ENCODE measurements at places on chromosomes 3 and 15. TPM values are rescaled to one million over a fixed set of nuclear protein-coding genes. Genes with fewer than 3 reads are reported as not detected.

The ACOX2 gene
- 1.8 TPM for total RNA-seq

The PHC3 gene
- 11.1 TPM for total RNA-seq

The GP9 gene
- total RNA-seq, result not detected

The TGM5 gene
- not detected for total RNA-seq

The CHRM5 gene
- not detected for total RNA-seq

The CXCR6 gene
- not detected for total RNA-seq

The CNTN4 gene
- total RNA-seq, result not detected

The TRH gene
- total RNA-seq, result not detected

The PRSS50 gene
- total RNA-seq, result not detected

The DNAJA4 gene
- total RNA-seq, result 4.7 TPM

The MYO1E gene
- 117 TPM for total RNA-seq

The ITGA11 gene
- 0.20 TPM for total RNA-seq

The POTEB2 gene
- total RNA-seq, result not detected

The AGTR1 gene
- total RNA-seq, result not detected

The IL5RA gene
- total RNA-seq, result not detected

The B4GALT4 gene
- total RNA-seq, result 5.5 TPM

The TIMP4 gene
- total RNA-seq, result 0.07 TPM

The CISH gene
- 0.28 TPM for total RNA-seq

The PIAS1 gene
- total RNA-seq, result 8.1 TPM

The SLC38A3 gene
- total RNA-seq, result not detected

The GCNT3 gene
- total RNA-seq, result 0.14 TPM

The PLCH1 gene
- 0.04 TPM for total RNA-seq

The SMCO1 gene
- not detected for total RNA-seq

The RYR3 gene
- total RNA-seq, result under 0.01 TPM

The TRIM71 gene
- not detected for total RNA-seq

The PCSK6 gene
- total RNA-seq, result 0.26 TPM

The PRKCI gene
- 39.5 TPM for total RNA-seq

The ZNF385D gene
- total RNA-seq, result 0.79 TPM

The GXYLT2 gene
- total RNA-seq, result 0.40 TPM

The AHSG gene
- total RNA-seq, result not detected

The MRPS25 gene
- 46.4 TPM for total RNA-seq

The ANKRD28 gene
- total RNA-seq, result 129 TPM

The SRGAP3 gene
- total RNA-seq, result not detected

The TARS3 gene
- total RNA-seq, result 6.8 TPM

The ABI3BP gene
- 14.5 TPM for total RNA-seq

The CHST13 gene
- not detected for total RNA-seq

The ZBTB47 gene
- 17.3 TPM for total RNA-seq

The IMPDH2 gene
- total RNA-seq, result 465 TPM

The GTF2E1 gene
- total RNA-seq, result 42.2 TPM

The ALDH1L1 gene
- not detected for total RNA-seq
